SK-N-DZ (cell line): ENCODE measurements at places on chromosomes 1 and 21.

DNA sequence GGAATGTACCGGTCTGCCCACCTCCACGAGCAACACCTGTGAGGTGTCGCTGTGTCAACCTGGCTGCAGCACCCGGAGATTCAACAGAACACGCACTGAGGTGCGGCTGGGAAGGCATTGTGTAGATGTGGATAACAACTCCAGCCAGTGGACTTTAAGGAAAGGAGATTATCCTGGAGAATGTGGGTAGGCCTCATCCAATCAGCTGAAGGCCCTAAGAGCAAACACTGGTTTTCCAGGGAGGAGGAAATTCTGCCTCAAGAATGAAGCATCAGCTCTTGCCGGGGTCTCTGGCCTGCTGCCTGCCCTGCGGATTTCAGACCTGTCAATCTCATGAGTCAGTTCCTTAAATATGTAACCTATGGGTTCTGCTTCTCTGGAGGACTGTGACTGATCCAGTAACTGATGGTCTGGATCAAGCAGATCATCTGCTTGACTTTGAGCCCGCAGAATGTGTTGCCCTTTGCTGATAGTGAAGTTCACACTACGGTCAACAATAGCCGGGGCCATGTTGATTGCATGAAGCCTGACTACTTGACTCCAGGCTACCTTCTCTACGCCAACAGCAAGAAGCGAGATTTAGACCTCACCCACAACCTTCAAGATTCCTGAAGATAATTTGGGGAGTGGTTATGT lies 15.9 kb upstream of the PRDM15 start:
- no peak for DNase-seq

GRCh38 chr1:187383366-187383765 lies 554.6 kb downstream of the PLA2G4A start:
- no peak for DNase-seq

- DNase-seq, result no peak
Measured at GRCh38 chr1:228743405-228743804, 8.1 kb downstream of the RHOU start.

- DNase-seq, result no peak
Measured at GRCh38 chr21:33036430-33037162, 10.9 kb downstream of the OLIG2 start.

DNA sequence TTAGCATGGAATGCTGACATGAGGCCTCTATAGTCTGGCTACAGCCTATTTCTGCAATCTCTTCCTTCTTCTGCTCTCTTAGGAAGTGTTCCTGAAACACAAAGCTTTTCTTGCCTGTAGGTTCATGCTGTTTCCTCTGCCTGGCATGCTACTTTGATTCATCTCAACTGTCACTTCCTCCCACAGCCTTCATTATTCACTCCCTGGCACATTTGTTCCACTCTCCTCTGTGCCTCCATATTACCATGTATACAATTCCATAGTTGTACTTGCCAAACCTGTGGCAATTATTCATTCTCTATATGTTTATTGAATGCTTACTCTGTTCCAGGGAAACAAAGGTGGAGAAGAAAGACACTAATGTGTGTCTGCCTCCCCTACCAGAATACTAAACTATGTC lies 210.2 kb downstream of the LRRC7 start:
- no peak for DNase-seq

- DNase-seq, result no peak
Measured at GRCh38 chr1:1419363-1419812, 1.7 kb downstream of the ANKRD65 start.
